ENCODE measurements at places on chromosomes 11 and 22. TPM values are rescaled to one million over a fixed set of nuclear protein-coding genes. Genes with fewer than 3 reads are reported as not detected.
A peak's percentile ranks its signal among the peaks of the same experiment; 100 is the strongest.

KIRREL3 gene
- total RNA-seq, result 10.0 TPM

SLC22A12 gene
- total RNA-seq, result not detected

C22orf42 gene
- not detected for total RNA-seq

GLB1L2 gene
- 5.2 TPM for total RNA-seq

SOX10 gene
- not detected for total RNA-seq

KRTAP5-10 gene
- 0.37 TPM for total RNA-seq

MMP11 gene
- 35.8 TPM for total RNA-seq

FKBP2 gene
- 46.4 TPM for total RNA-seq

C11orf87 gene
- total RNA-seq, result 5.9 TPM

GRCh38 chr11:450809-451451, 851 bp downstream of the PTDSS2 start:
- peak; percentile 47 for DNase-seq
- peak overlapping the region; percentile 52 for H3K4me3 ChIP-seq
- peak overlapping the region; percentile 83 for H3K27ac ChIP-seq
- H3K36me3 ChIP-seq, result no peaks in the 10 kb centered on the region
- peaks cover 5% of the 10 kb centered on the region for H3K4me1 ChIP-seq
- H3K27me3 ChIP-seq, result no peaks in the 10 kb centered on the region

- H3K27me3 ChIP-seq, result no peaks in the 10 kb centered on the region
- H3K36me3 ChIP-seq, result no peaks in the 10 kb centered on the region
- no peaks in the 10 kb centered on the region for H3K4me1 ChIP-seq
- H3K4me3 ChIP-seq, result no peak overlapping the region
- DNase-seq, result no peak
- H3K27ac ChIP-seq, result no peak overlapping the region
Measured at GRCh38 chr11:101917226-101917625, 904 bp upstream of the ANGPTL5 start.

DNA sequence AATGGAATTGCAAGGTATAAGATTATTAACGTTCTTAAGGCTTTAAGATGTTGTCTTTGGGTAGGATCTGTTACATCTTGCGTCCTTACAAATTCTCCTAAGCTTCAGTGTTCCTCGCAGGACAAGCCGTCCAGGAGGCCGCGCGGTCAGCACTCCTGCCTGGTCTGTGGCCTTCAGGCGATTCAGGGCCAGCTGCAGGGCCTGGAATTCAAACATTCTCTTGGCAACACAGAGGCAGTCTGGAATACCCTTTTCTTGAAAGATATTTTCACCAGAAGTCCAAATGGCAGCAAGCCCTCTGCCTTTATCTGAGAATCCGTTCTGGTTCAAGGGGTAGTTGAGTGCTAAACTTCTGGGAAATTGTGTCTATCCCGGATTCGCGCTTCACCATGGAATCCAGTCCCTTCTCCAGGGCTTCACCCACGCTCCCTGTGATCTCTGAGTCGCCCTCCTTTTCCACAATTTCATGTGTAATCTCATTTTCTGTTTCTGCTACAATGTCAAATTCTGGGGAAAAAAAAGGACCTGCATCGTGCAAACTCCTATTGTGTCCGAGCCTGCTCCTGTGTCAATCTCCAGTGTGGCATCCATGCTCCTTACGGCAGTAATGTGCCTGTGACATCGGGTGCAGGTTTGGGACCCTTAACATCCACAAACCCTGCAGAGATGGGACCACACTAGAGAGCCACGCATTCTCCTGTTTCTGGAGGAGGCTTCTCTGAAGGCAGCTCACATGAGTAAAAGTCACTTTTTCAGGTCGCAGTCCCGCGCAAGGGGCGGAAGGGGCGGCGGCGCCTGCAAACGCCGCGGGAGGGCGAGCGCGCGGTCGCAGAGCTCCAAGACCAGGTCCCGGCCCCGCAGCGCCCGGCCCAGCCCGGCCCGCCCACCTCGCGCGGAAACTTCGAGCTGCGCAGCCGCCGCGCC, 25.4 kb upstream of the SORL1 start:
- H3K27me3 ChIP-seq, result no peaks in the 10 kb centered on the region
- H3K36me3 ChIP-seq, result no peaks in the 10 kb centered on the region
- no peaks in the 10 kb centered on the region for H3K4me1 ChIP-seq
- DNase-seq, result peak; percentile 37
- H3K27ac ChIP-seq, result no peak overlapping the region

DNA sequence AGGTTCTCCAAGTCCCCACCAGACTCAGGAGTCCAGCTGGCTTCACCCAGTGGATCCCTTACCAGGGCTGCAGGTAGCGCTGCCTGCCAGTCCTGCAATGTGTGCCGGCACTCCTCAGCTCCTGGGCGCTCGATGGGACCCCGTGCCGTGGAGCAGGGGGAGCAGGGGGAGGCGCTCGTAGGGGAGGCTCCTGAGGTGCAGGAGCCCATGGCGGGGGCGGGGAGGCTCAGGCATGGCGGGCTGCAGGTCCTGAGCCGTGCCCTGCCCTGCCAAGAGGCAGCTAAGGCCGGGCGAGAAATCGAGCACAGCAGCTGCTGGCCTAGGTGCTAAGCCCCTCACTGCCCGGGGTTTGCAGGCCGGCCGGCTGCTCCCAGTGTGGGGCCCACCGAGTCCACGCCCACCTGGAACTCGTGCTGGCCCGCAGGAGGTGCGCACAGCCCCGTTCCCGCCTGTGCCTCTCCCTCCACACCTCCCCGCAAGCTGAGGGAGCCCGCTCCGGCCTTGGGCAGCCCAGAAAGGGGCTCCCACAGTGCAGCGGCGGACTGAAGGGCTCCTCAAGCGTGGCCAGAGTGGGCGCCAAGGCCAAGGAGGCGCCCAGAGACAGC, 792.9 kb upstream of the CCDC179 start:
- no peaks in the 10 kb centered on the region for H3K4me1 ChIP-seq
- H3K36me3 ChIP-seq, result no peaks in the 10 kb centered on the region
- no peaks in the 10 kb centered on the region for H3K27me3 ChIP-seq
- no peak overlapping the region for H3K27ac ChIP-seq
- no peak overlapping the region for H3K4me3 ChIP-seq

DNA sequence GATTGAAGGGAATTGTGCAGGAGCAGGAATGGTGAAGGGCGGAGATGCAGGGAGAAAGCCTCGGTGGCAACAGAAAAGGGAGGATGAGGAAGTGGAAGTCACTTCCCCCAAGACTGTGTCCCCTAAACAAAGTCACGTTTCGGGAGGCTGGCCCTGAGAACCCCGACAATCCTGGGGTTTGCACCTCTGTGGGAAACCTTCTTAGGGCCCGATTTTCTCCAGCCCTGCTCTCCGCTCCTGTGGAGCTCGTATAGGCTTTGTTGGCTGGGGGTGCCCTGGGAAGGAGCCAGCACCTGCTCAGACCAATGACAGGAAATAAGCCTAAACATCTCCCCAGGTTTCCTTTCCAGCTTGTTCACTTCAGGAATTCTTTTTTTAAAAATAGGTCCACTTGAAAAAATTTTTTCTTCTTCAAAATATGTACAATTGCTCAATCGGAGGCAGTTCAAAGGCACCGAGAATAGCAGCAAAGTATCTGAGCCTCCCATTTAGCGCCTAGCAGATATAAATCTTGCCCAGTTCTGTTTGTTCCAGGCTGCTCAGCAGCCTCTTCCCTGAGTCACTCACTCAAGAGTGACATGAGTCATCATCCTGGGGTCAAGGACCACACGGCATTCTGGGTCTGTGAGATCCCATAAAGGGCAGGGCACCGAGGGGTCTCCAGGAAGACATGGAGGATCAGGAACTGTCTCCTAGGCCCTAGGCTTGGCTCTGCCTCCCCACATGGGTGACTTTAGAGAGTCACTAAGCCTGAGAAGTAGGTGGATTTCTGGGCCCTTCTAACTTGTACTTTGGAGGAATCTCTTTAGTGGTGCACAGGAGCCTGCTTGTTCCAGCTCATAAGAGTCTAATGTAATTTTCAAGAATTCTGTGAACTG, 34.0 kb downstream of the IRAG1 start:
- no peaks in the 10 kb centered on the region for H3K27me3 ChIP-seq
- peak overlapping the region; percentile 79 for H3K27ac ChIP-seq
- H3K36me3 ChIP-seq, result no peaks in the 10 kb centered on the region
- H3K4me1 ChIP-seq, result peaks cover 18% of the 10 kb centered on the region
- DNase-seq, result peak; percentile 84
- no peak overlapping the region for H3K4me3 ChIP-seq

DNA sequence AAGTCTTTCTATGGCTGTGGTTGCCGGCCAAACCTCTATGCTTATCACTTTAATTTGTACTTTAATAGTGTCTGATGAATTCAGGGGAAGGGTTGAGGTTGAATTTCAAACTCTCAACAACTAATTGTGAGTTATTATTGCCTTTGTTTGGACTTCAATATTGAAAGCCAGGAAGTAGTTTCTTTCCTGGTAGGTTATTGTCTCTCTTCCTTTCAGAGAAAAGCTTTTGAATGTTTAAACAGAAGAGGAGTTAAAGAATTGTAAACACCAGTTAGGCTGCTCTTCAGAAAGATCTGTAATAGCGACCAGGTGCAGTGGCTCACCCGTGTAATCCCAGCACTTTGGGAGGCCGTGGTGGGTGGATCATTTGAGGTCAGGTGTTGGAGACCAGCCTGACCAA, 22.2 kb downstream of the NNMT start:
- no peaks in the 10 kb centered on the region for H3K36me3 ChIP-seq
- no peak for DNase-seq
- no peak overlapping the region for H3K4me3 ChIP-seq
- H3K4me1 ChIP-seq, result no peaks in the 10 kb centered on the region
- H3K27me3 ChIP-seq, result no peaks in the 10 kb centered on the region

DNA sequence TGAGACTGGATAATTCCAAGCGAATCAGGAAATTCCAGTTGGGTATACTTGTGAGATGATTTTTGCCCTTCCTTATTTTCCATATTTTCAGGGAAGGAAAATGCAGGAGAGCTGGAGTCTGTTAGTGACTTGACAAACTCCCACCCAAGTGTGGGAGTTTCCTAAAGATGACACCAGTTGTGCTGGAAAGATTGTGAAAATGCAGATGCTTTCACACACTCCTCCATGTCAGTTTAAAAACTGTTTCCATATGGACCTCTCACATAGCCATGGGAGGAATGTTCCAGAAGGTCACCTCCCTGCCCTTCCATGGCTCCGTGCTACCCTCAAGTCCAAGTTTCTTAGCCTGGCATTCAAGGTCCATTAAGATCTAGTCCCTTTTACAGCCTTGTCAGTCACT, 350.7 kb upstream of the NARS2 start:
- H3K27me3 ChIP-seq, result no peaks in the 10 kb centered on the region
- H3K4me3 ChIP-seq, result no peak overlapping the region
- no peaks in the 10 kb centered on the region for H3K36me3 ChIP-seq
- no peaks in the 10 kb centered on the region for H3K4me1 ChIP-seq
- H3K27ac ChIP-seq, result no peak overlapping the region
- no peak for DNase-seq

DNA sequence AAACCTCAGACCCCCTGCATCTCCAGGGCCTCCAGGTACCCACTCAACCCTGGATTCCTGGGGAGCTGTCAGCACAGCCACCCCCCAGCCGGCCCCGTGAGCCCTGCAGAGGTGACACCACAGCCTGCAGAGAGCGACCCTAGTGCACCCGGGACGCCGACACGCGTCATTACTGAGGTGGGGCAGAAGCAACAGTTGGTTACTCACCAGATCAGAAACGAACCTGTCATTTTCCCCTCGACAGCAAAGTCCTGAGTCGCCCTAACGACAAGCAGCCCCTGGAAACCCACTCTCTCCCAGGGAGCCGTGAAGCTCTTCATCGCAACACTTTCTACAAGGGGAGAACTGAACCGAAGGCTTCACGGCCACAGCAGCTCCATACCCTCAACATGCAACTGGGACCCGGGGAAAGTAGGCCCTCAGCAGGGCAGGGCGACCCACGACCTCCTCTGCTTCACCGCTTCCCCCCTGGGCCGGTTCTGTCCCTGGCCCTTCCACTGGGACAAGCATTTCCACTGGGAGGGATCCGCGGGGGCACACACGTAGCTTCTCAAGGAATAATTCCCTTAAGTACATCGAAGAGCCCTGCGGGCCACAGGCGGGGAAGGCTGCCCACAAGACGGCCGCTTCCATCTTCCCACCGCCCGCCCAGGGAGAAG, 1.6 kb downstream of the BRD1 start:
- no peak for DNase-seq
- H3K27me3 ChIP-seq, result no peaks in the 10 kb centered on the region
- H3K36me3 ChIP-seq, result no peaks in the 10 kb centered on the region
- peak overlapping the region; percentile 86 for H3K27ac ChIP-seq
- H3K4me3 ChIP-seq, result peak overlapping the region; percentile 45

DNA sequence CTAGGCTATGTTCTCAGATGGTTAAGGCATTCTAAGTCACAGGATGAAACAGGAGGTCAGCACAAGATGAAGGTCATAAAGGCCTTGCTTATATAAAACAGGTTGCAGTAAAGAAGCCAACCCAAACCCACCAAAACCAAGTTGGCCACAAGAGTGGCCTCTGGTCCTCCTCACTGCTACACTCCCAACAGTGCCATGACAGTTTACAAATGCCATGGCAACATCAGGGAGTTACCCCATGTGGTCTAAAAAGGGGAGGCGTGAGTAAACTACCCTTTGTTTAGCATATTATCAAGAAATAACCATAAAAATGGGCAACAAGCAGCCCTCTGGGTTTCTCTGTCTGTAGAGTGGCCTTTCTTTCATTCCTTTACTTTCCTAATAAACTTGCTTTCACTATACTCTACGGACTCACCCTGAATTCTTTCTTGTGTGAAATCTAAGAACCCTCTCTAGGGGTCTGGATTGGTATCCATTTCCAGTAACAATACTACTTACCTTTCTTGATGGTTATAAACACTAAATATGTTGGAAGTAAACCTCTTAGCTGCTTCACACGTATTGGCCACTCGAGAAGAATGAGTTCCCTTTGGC, 1237.9 kb downstream of the FAM181B start:
- H3K27ac ChIP-seq, result no peak overlapping the region
- H3K4me1 ChIP-seq, result no peaks in the 10 kb centered on the region
- DNase-seq, result no peak

DNA sequence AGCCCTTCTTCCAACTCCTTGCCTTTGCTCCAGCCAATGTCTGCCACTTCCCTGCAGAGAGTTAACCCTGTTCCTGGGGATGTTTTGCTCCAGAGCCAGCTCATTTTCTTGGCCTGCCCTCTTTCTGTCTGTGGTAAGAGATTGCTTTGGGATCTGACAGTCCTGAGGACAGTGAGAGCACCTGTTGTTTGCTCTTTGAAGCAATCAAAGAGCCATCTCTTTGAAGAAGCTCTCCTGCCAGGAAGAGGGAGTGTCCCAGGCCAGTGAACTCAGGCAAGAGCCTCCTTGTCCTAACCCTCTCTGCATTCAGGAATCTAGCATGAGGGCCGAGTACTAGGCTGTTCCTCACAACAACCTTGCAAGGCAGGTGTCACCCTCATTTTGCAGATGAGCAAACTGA, 42.2 kb downstream of the TRAF6 start:
- no peak overlapping the region for H3K4me3 ChIP-seq
- DNase-seq, result no peak
- no peaks in the 10 kb centered on the region for H3K27me3 ChIP-seq
- H3K4me1 ChIP-seq, result no peaks in the 10 kb centered on the region
